HFFc6 (cell line): ENCODE measurements at places on chromosomes 3 and 15. TPM values are rescaled to one million over a fixed set of nuclear protein-coding genes. Genes with fewer than 3 reads are reported as not detected.

- DNase-seq = no peak
These were observed 94.4 kb downstream of the DTWD1 start for GRCh38 chr15:49715211-49715610.

DNA sequence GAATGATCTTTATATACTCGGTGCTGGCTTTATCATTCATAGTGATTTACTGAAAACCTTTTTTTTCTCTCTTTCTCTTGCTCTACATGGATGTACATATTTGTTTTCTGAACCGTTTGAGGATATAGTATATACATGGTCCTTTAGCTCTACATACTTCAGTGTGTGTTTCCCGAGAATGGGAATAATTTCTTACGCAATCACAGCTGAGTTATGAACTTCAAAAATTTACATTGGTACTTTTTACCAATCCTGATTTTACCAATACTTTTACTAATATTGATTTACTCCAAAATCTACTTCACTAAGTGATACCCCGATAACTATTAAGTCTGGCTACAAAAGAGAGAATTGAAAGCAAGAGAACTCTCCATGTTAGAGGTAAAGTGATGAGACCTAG is 294.3 kb upstream of the ICE2 start:
- no peak for DNase-seq

DNA sequence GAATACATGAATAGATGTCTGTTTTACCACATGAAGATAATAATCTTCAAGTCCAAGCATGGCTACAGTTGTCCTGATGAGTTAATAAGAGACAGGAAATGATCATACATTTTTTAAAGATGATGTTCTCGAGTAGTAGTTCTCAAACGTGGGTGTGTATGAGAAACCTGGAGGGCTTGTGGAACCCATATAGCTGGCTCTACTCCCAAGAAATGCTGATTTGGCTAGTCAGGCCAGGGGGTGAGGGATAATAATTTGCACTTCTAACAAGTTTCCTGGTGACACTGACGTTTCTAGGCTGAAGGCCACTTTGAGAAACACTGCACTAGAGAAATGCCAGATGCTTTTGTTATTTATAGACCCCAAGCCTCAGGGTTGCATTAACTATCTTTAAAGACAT is 37.0 kb downstream of the ROPN1B start:
- DNase-seq = peak; percentile 79

GRCh38 chr3:24607281-24607680 is 112.6 kb upstream of the THRB start:
- no peak for DNase-seq

- no peak for DNase-seq
These were observed 131.2 kb downstream of the CD47 start for GRCh38 chr3:107959550-107960154.

DNA sequence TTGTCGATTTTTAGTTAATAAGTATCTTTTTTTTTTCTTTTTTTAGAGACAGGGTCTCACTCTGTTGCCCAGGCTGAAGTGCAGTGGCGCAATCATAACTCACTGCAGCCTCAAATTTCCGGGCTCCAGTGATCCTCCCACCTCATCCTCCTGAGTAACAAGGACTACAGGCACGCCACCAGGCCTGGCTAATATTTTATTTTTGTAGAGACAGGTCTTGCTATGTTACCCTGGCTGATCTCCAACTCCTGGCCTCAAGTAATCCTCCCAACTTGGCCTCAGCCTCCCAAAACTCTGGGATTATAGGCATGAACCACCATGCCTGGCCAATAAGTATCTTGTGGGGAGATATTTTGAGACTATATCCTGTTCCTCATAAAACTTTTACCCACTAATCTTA is 29.4 kb upstream of the ARID3B start:
- no peak for DNase-seq

GRCh38 chr3:46666453-46666845 is 27.0 kb downstream of the ALS2CL start:
- DNase-seq = no peak

DNA sequence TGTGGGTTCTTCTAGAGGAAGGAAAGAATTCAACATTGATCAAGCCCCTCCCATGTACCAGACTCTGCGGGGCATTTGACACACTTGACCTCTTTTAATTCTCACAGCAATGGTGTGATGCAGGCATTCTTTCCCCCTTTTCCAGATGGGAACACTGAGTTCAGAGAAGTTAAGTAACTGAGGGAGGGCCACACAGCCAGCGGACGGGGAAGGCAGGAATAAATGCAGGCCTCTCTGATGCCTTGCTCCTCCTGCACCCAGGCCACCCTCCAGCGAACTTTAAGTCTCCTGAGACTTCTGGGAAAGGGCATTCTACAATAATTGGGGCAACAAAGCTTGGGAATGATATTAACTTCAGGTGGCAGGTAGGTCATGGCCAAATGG is 227.4 kb downstream of the UACA start:
- no peak for DNase-seq

GRCh38 chr15:100764778-100765466 is 114.7 kb upstream of the ALDH1A3 start:
- no peak for DNase-seq

GRCh38 chr15:56492791-56493555 is 28.0 kb upstream of the MNS1 start:
- no peak for DNase-seq

DNA sequence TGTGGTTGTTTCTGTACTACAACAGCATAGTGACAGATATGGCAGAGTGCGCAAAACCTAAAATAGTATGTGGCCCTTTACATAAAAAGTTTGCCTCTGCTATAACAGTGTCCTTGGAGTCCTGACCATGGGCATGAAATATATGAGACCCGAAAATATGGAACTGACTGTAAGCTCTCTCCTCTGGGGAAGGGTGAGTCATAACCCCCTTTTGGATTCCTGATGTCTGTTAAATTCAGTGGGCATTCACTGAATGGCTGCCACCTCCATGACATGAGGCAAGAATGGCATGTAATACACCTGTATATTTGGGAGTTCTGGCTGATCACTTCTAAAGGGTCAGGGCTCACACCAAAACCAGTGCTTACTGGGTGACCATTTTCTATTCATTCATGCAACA is 6.1 kb downstream of the TBC1D2B start:
- DNase-seq = no peak

DNA sequence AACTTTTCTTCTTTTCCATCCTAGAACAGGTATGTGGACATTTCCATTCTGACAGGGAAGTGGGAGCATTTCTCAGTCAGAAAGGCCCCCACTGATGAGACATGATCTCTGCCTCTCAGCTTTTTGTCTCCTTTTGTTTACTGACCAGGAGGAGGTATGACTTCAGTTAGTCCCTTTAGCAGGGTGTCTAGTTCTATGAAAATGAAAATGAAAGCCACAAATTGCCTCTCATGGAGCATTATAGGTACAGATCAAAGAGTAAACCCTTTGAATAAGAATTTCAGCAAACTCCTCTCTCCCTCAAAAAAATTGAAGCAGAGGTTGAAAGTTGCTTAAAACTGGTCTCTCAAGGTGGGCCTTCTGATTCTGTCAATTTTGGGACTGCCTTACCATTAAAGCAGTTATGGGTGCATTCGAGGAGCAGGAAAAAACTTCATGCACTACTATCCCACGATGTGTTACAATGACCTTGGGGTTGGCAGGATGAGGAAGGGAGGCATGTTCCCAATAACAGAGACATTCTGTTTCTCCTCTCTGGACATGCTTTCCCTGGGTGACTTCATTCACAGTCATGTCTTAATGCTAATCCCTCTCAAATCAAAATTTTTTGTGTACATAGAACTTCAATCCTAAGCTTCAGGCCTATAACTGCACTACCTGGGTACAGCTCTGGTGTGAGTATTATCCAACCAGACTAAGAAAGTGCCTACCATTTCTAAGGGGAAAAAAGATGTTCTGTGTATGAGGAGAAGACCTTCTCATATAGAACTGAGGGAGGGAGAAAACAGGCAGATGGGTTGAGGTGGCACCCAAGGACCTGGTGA is 50.6 kb upstream of the TBC1D23 start:
- DNase-seq = peak; percentile 6

GRCh38 chr3:197289726-197290125 is 8.7 kb downstream of the DLG1 start:
- no peak for DNase-seq

DNA sequence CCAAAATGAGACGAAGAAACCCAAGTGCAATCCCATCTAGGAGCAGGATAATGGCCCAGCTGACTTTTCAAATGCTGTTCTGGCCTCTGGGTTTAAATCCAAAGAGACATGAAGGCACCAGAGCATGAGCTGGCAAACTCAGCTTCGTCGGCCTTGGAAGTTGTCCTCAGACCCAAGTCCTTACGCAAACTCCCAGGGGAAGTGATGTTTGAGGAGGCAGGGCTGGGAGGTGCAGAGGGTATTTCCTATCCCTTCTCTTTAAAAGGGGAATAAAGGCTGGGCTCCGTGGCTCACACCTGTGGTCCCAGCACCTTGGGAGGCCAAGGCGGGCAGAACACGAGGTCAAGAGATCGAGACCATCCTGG is 68.9 kb upstream of the HERC1 start:
- DNase-seq = no peak

GRCh38 chr3:95217661-95218060 is 1154.8 kb downstream of the NSUN3 start:
- no peak for DNase-seq

DNA sequence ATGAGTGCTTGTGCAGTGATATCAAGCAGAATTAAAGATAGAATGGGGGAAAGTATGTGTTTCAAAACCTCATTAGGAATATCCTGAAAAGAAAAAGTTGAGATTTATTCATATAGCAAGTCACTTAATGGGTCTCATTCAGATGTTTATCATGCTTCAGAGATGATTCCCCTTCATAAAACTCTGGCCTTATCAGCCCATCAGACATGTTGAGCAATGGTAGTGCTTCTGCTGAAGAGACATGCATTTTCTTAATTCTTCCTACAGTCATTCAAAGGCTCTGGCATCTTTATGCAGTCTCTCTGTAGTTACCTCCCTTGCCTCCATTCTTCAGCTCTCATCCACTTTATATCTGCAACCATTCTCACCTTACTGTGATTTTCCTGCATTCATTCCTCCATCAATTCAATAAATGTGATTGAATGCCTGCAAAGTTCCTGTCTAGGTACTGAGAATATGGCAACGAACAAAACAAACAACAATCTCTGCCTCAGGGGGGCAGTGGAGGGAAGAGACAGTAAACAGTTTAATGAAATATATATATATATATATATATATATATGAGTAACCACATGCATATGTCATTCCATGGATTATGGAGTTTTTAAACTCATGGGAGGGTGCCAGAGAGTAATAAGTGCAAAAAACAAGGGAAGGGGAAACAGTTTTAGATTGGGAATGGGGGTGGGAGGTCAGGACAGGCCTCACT is 138.5 kb downstream of the NECTIN3 start:
- DNase-seq = peak; percentile 85

GRCh38 chr15:70281811-70282307 is 184.1 kb upstream of the TLE3 start:
- peak; percentile 65 for DNase-seq

GRCh38 chr15:78974272-78974918 is 29.5 kb upstream of the CTSH start:
- no peak for DNase-seq

DNA sequence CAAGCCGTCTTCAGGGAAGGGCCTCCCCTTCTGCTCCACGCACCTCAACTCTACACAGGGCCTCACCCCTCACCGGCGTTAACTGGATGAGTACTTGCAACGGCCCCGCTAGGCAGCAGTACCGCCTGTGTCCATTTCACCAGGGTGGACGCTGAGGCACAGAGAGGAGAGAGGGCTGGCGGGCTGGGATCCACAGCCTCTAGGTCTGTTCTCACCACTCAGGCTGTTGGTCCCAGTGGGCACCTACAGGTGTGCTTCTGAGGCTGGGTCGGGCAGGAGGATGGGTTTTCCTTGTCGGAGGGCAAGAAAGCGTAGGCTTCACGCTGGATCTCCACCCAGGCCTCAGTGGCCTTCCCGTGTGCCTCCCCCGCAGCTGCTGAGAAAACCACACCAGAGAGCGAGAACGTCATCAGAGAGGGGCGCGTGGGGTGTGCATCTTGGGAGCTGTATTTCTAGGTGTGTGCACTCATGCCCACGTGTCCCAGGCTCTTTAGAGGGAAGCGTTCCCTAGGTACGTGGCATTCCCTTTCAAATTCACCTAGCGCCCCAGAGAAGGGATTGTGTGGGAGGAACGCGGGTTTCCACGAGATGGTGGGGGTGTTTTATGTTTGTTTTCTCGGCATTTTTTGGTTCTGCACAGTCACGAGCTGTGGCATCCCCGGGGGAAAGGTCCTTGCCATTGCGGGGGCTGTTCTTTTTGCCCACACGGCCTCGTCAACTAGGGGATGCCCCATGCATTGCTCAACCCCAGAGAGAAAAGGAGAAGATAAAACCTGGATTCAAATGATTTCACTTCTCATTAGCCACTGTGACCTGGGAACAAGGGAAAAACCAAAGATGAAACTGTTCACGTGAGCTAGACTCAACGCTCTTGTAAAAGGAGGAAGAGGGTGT is 67.7 kb downstream of the MGLL start:
- DNase-seq = no peak

The SUCLG2 gene
- total RNA-seq = 50.6 to 71.7 TPM (median 51.4 TPM) in 3 replicates

The AMT gene
- total RNA-seq = 1.1 to 1.9 TPM (median 1.1 TPM) in 3 replicates

The IGF1R gene
- 54.4 to 61.9 TPM (median 59.2 TPM) in 3 replicates for total RNA-seq
